GM23338 (cell line): ENCODE measurements at places on chromosomes 7 and 10. TPM values are rescaled to one million over a fixed set of nuclear protein-coding genes. Genes with fewer than 3 reads are reported as not detected.

HELLS gene
- total RNA-seq, result 776 and 869 TPM in 2 replicates

CCDC146 gene
- total RNA-seq, result 0.19 and 0.35 TPM in 2 replicates

LLCFC1 gene
- not detected in 2 replicates for total RNA-seq

CDC14C gene
- 0.17 and 0.54 TPM in 2 replicates for total RNA-seq

FGFR2 gene
- 82.5 and 106 TPM in 2 replicates for total RNA-seq

DNA sequence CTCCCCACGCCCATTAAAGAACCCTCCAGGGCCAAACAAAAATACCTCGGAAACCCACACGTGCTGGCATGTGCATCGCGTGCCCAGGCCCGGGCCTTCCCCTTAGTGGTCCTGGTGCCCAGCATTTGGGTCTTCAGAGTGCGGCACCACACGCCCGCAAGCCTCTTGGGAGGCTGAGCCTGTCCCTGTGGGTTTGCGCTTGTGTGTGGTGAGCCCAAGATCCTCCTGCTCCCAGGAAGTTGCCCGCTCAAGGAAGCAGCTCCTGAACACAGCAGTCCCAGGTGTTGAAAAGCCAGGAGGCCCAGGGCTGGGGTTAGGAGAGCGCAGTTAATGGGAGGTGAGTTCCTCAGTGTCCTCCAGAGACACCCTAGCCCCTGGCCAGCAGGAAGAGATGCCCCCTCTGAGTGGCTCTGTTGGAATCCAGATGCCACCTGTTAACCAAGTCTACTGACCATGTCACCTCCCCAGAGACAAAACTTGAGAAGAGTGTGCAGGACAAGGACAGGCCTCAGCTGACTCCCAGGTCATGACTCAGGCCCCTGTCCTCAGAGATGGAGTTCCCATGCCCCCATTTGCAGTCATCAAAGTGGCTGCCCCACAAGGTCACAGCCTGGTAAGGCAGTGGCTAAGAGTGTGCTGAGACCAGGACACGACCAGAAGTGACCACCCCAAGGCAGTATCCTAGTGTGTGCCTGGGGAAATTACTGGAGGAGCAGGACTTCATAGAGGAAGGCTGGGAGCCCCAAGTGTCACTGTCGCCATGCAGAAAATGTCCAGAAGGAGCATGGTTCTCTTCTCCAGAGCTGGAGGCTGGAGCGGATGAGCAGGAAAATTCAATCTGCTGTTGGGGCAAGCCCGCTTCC is 5.2 kb downstream of the FZD9 start:
- DNase-seq, result no peak

- no peak for DNase-seq
Measured at GRCh38 chr7:150838965-150839650, 13.2 kb upstream of the AOC1 start.
